ENCODE measurements at places on chromosomes 13 and 19.

DNA sequence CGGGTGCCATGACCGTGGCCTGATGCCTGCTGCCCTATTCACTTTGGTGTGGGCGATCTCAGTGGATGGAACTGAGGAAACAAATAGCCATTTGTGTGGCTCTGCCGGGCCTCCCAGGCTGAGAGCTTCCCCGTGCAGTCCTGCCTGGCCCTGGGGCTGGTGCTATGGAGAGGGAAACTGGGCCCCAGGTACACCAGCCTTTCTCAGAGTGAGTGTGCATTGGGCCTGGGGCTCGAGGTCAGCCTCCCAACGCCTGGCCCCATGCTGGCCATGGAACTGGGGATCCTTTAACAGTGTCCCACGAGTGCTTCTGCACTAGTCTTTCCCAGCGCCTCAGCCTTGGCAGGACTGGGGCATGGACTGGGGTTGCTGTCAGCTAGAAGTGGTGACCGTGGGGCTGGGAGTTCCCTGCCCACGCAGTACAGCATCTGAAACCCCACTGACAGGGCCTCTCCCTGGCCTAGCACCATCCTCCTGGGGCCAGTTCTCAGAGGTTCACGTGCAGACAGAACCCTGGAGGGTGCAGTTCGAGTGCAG, 10.5 kb downstream of the PLEKHF1 start:
- no peak for DNase-seq

GRCh38 chr13:51777921-51778320, 26.0 kb downstream of the DHRS12 start:
- no peak for DNase-seq

GRCh38 chr13:46575818-46576221, 22.9 kb downstream of the LRCH1 start:
- peak; percentile 56 for DNase-seq

- DNase-seq, result no peak
Observed at GRCh38 chr19:35451338-35452096, 3.5 kb downstream of the FFAR2 start.

DNA sequence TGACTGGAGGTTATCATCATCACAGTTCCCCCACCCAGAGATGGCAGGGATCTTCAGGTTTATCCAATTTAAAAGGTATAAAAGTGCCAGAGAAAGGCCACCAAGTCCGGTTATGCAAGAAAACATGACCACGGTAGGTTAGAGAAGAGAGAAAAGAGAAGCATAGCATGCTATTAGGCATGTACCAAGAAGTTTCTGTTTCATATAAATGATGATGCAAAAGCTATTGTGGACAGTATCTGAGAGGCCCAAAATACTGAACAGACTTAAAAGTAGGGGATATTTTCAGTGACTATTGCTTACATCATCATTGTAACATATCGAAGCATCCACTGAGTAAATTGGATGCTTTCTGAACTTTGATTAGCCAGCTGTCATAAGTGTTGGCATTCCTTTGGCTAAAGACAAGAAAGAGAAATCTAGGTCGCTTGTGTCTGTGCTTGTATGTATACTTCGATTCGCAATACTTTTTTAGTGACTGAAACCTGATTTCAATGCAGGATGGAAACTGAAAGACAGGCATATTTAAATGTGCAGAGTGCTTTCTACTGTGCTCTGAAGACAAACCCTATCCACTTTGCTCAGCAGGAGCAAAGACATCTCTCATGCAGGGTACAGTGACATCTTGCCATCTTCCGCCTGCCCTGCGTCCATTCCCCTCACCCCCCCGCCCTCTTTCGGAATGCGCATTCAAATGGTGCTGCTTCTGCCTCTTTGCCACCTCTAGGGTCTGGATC, 180.3 kb downstream of the SHISA2 start:
- DNase-seq, result no peak

DNA sequence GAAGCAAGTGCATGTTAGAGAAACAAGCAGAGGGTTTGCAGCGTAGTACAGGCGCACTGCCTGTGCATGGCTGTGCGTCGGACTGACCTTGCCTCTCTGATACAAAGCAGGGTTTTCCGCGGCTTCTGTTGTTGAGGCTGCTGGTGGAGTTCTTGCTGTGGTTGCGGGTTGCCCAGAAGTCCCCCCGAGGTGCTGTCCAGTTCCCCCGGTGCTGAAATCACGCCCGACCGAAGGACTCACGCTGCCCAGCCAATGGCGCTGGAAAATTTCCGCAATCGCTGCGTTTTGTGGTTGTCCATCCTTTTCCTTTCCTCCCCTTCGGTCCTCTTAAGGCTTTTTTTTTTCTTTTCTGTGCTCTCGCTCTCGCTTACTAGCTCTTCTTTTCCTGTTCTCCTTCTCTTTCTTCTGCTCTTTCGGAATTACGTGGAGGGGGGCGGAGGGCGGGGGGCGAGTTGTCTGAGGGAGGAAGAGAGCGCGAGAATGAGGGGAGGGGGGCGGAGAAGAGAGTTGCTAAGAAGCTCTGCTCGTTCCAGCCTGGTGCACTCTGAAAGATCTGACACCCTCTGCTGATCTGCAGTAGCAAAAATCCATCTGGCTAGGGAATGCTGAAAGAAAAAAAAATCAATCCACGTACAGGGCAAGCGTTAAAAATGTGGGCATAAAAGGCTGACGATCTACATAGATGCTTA, at the start of gene SLITRK1:
Gene SLITRK1 (minus strand): TSS at position 558 of the 689 bp plus-strand sequence. CDS start 967 bp downstream, outside the sequence.
- DNase-seq, result no peak

DNA sequence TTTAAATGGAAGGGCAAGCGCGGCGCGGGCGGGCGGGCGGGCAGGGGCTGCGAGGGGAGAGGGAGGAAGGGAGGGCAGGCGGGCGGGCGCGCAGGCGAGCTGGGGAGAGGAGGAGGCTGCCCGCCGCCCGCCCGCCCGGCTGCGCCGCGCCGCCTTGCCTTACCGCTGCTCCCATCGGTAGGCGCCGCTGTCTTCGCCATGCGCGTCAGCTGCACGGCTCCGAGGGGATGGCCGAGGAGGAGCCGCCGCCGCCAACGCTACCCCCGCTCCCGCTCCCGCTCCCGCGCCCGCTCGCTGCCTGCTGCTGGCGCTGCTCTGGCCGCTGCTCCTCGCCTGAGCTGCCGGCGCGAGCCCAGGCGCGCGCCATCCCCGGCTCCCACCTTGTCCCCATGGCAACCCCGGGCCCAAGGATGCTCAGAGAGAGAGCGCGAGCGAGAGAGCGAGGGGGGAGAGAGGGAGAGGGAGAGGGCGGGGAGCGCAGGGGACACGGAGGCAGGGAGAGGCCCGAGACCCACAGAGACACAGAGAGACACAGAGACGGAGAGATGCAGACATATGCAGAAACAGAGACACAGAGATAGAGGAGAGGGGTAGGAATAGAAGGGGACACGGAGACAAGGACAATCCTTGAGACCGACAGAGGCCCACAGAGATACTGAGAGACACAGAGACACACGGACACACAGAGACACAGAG, 40.3 kb downstream of the DEDD2 start:
- DNase-seq, result peak; percentile 74

GRCh38 chr19:30856786-30857185, 484.6 kb downstream of the ZNF536 start:
- no peak for DNase-seq

- no peak for DNase-seq
Observed at GRCh38 chr13:51714663-51715168, 89.2 kb downstream of the DHRS12 start.

DNA sequence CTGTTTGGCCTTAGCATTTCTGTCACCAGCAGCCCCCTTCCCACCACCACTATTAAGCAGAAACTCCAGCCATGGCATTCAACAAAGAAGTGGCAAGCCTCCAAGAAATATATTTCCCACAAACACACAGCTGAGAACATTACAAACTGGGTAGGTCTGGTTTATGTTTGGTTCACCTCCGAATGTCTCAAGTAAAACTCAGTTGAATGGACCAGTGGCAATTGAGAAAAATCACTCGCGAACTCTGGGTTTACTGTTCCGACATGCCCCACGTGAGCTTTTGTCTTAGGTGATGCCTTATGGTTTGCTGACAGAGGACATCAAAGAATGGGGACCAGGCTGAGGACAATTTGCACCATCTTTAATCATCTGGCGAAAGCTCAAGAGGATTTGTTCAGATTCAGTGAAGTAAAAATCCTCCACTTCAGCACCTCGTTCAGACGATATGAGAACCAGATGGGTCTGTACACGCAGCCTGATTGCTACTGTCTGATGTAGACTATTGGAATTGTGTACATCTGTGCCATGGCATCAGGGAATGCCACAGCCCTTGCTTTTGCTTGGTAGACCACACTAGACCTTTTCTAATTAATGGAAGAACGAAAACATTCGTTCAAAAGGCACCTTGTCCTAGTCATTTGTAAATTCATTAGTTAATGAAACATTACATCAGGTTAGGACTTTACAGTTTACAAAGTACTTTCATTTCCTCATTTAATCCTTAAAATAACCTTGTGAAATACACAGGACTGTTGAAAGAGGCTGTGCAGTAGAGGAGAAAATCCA, 59.4 kb downstream of the SLC10A2 start:
- DNase-seq, result no peak

DNA sequence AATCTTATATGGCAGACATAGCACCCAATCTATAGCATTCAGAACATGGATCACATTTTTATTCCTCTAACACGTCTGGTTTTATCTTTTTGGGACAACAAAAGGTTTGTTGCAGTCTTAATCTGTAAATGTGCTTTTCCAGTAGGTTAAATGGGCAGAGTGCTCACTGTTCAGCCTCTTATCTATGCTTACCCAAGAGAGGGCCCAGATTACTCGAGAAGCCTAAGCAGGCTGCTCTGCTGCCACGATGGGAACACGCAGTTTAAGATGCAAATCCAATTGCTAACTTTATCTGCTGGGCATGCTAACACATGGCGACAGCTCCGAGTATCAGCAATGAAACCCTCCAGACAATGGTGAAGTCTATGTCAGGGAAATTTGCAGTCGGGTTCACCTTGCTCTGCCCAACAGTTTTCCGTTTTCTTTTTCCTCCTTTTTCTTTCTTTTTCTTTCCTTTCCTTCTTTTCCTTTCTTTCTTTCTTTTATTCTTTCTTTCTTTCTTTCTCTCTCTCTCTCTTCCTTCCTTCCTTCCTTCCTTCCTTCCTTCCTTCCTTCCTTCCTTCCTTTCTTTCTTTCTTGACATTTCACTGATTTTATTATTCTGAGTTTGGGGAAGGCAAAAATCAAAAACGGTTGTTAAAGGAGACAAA, 115.3 kb downstream of the RBM26 start:
- no peak for DNase-seq
